ENCODE measurements at places on chromosomes 11 and 22. TPM values are rescaled to one million over a fixed set of nuclear protein-coding genes. Genes with fewer than 3 reads are reported as not detected.

GRCh38 chr11:10305262-10305963 lies 540 bp downstream of the ADM start:
- peak; percentile 50 for DNase-seq

DNA sequence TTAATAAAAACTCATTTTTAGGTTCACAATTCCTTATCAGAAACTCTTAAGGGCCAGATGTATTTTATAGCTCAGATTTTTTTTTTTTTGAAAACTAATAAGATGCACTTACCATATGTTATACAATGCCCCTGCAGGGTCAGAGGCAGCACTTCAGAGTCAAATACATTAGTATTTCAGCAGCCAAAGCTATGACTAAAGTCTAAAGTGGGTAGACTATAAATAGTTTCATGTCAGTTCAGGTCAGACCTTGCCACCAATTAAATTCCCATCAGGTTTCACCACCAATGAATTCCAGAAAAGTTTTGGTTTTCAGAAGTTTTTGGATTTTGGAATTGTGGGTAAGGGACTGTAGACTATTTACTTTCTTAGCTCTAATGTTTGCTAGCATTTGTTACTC lies 75.9 kb downstream of the FAM83F start:
- no peak for DNase-seq

DNA sequence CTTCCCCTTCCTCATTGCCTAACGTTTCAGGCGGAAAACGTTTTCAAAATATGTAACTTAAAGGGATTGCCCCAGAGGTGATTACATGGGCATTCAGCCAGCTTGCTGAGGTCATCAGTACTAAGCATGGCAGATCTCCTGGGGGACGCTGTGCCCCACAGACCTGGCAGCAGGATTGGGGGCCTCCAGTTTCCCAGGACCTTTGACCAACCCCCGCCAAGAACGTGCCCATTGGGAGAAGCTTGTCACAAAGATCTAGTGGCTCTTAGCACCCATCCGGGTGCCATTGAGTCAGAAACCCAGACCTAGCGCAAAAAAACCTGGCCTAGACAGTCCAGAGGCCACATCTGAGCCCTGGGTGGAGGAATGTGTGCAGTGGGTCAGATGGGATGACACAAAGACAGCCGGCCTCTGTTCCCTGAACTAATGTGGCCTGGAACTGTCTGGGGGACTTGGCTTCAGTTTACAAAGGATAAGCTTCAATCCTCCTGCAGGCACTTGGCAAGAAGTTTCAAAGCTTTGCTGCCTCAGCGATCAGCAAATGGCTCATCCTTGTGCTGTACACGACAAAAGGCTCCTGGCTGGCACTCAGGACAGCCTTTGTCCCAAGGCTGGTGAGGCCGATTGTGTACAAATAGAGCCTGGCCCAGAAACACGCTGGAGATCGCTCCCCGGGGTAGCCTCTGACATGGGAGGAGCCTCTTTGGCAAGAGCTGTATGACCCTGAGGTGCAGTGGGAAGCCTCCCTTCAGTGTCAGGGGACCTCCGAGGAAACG lies 9.5 kb downstream of the C1QTNF6 start:
- DNase-seq = peak; percentile 68

Gene UCP2
- total RNA-seq = 22.3 TPM
